Caco-2 (cell line): ENCODE measurements at places on chromosomes 6 and 20.
A peak's percentile ranks its signal among the peaks of the same experiment; 100 is the strongest.

- H3K27ac ChIP-seq: peak overlapping the region; percentile 12
- peaks cover 10% of the 10 kb centered on the region; the same call in 1 of the 2 replicates for H3K4me1 ChIP-seq
- no peaks in the 10 kb centered on the region for H3K27me3 ChIP-seq
- H3K4me3 ChIP-seq: no peak overlapping the region
Observed at GRCh38 chr6:17865798-17866725, 121.4 kb downstream of the KIF13A start.

DNA sequence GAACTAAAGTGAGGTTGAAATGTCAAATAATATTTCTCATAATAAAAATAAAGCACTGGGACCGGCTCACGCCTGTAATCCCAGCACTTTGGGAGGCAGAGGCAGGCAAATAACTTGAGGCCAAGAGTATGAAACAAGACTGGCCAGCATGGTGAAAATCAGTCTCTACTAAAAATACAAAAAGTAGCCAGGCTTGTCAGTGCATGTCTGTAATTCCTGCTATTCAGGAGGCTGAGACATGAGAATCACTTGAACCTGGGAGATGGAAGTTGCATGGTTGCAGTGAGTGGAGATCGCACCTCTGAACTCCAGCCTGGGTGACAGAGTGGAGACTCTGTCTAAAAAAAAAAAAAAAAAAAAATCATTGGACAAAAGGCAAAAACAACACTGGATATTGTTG is 38.4 kb upstream of the RSPO3 start:
- no peaks in the 10 kb centered on the region for H3K36me3 ChIP-seq
- no peak overlapping the region for H3K4me3 ChIP-seq
- no peak overlapping the region for H3K27ac ChIP-seq
- peaks cover 16% of the 10 kb centered on the region for H3K4me1 ChIP-seq
- no peak for DNase-seq
- H3K27me3 ChIP-seq: no peaks in the 10 kb centered on the region

DNA sequence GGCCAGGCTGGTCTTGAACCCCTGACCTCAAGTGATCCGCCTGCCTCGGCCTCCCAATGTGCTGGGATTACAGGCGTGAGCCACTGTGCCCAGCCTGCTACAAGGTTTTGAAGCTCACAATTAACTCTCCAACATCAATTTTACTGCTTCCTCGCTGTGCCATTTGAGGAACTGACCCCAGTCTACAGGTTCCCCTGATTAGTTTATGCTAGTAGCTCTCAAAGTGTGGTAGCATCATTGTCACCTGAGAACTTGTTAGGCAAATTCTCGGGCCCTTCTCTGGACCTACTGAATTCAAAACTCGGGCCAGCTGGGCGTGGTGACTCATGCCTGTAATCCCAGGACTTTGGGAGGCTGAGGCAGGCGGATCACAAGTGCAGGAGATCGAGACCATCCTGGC is 49.4 kb downstream of the MCUR1 start:
- no peak overlapping the region for H3K4me3 ChIP-seq
- no peaks in the 10 kb centered on the region for H3K36me3 ChIP-seq
- H3K27ac ChIP-seq: no peak overlapping the region
- H3K27me3 ChIP-seq: no peaks in the 10 kb centered on the region
- no peak for DNase-seq

DNA sequence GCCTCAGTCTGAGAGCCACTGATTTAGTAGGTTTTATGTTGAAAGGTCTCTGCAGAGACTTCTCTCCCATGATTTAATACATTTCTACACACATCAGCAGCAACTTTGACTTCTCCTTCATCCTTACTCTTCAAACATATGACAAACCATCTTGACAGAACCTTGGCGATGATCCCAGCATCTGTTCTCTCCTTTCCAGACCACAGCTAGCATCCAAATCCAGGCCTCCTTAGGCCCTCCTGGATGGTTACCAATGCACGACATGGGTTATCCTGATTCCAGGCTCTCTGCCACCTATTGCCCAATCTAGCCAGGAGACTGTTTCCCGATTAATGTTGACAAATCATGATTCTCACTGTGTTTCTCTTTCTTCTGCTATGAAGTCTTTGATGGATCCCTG is 16.8 kb downstream of the LAMA4 start:
- H3K27me3 ChIP-seq: no peaks in the 10 kb centered on the region
- no peaks in the 10 kb centered on the region for H3K36me3 ChIP-seq
- H3K4me3 ChIP-seq: no peak overlapping the region
- no peak overlapping the region for H3K27ac ChIP-seq
- DNase-seq: no peak

DNA sequence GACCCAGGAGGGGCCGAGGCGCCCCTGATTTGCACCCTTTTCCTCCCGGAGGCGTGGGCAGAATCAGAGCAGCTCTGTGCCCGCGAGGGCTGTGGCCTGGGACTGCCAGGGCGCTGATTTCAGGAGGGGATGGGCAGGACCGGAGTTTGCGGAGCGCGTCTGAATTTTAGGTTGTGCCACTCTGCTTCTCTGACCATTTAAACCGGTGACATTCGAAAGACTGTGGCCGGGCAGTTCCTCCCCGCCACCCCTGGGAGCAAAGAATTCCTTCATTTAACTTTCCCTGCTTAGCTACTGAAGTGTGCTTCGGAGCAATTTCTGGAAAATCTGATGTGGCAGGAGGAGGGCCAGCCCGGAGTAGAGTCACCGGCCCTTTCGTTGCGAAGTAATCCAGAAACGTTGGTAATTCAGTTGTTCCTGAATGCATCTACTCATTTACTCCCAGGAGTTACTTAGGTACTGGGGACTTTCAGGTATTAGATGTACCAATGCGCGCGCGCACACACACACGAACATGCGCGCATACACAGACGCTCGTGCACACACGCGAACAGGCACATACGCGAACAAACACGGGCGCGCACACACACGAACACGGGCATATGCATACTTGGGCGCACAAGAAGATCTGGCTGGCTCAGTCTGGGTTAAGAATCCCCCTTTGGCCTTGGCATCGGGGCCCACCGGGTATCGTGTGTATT is 568 bp downstream of the CCDC170 start:
- peak overlapping the region; percentile 87 for H3K27ac ChIP-seq
- peaks cover 6% of the 10 kb centered on the region; the same call in 1 of the 2 replicates for H3K4me1 ChIP-seq
- peak; percentile 69 for DNase-seq

GRCh38 chr20:33019465-33020277 is 11.8 kb upstream of the BPIFB6 start:
- no peaks in the 10 kb centered on the region for H3K4me1 ChIP-seq
- H3K36me3 ChIP-seq: no peaks in the 10 kb centered on the region
- H3K4me3 ChIP-seq: no peak overlapping the region
- DNase-seq: no peak
- H3K27me3 ChIP-seq: peaks cover 4% of the 10 kb centered on the region
- no peak overlapping the region for H3K27ac ChIP-seq

DNA sequence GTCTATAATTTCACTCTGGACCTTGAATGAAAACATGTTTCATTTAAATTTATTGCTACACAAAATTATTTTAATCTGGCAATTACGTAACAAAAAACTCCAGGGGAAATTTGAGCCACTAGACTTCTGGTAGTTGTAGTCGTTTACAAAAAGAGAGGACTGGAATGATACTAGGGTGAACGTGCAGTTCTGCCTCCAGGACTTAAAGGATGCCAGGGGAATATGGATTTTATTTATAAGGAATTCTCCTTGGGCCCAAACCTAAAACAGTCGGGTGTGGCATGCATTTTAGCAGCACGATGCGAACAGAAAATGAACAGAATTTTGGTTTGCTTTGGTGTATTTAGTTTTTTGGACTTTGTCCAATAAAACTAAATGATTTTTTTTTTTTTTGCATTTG is 76.9 kb downstream of the PRL start:
- no peaks in the 10 kb centered on the region for H3K36me3 ChIP-seq
- H3K27me3 ChIP-seq: no peaks in the 10 kb centered on the region
- H3K27ac ChIP-seq: no peak overlapping the region

GRCh38 chr6:28401172-28401571 is 1.6 kb upstream of the ZSCAN12 start:
- no peak overlapping the region for H3K4me3 ChIP-seq
- H3K27me3 ChIP-seq: no peaks in the 10 kb centered on the region
- H3K36me3 ChIP-seq: no peaks in the 10 kb centered on the region
- no peak overlapping the region for H3K27ac ChIP-seq
- DNase-seq: no peak
- H3K4me1 ChIP-seq: no peaks in the 10 kb centered on the region

GRCh38 chr6:37819802-37820717 is 533 bp downstream of the ZFAND3 start:
- peak overlapping the region; percentile 99 for H3K27ac ChIP-seq
- no peaks in the 10 kb centered on the region for H3K27me3 ChIP-seq
- peak; percentile 44 for DNase-seq
- no peaks in the 10 kb centered on the region; the same call in 1 of the 2 replicates for H3K36me3 ChIP-seq
- H3K4me3 ChIP-seq: peak overlapping the region; percentile 74
- peaks cover 47% of the 10 kb centered on the region for H3K4me1 ChIP-seq

DNA sequence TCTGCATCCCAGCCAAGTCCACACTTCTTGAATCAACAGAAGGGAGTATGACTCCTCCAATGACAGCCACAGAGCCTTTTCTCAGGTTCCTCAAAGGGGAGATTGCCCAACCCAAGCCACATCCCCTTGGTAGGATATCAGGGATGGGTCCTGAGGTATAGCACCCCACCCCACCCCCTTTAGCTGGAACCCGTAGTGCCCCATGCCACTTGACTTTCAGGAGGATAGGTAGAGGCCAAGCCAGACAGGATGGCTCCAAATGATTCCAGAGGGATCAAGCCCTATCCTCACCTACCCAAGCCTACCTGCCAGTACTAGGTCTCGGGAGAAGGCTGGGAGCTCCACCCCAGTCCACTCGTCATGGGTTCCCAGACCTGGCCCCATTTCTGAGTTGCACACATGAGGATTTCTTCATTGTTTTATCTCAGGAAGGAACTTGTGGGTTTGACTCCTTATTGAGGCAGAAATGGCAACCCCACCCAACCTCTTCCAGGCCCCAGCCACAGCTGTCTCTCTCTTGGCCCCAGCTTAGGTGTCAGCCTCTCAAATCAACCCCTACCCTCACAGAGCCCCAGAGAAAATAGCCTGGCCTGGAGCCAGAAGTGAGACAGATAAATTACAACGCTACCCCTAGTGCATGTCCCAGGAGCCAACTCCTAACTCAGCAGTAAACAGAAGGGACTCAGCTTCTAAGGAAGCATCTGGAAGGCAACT is 3.6 kb downstream of the CCND3 start:
- no peak overlapping the region for H3K4me3 ChIP-seq
- peaks cover 3% of the 10 kb centered on the region for H3K36me3 ChIP-seq
- peaks cover 33% of the 10 kb centered on the region for H3K4me1 ChIP-seq
- no peak for DNase-seq
- no peaks in the 10 kb centered on the region for H3K27me3 ChIP-seq
- H3K27ac ChIP-seq: no peak overlapping the region

- H3K4me3 ChIP-seq: no peak overlapping the region
- no peaks in the 10 kb centered on the region for H3K4me1 ChIP-seq
- no peaks in the 10 kb centered on the region for H3K27me3 ChIP-seq
- DNase-seq: no peak
Observed at GRCh38 chr6:14616656-14617055, 499.1 kb downstream of the CD83 start.

DNA sequence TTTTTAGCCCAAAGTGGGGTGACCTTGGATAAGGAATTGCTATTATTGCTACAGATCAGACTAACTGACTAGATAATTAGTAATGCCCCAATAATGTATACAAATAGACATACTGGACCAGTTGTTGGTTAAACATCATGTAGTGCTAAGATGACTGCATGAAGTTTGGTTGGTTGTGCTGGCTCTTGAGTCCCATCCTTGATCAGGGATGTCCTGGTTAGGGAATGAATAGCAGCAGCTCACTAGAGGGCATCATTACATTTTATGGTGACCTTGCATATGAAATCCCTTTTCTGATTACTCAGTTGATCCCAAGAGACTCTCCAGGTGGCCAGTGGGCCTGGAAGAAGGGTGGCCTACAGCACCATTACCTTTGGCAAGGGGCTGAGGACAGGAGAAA is 10.9 kb downstream of the TPBG start:
- no peak overlapping the region for H3K4me3 ChIP-seq
- no peaks in the 10 kb centered on the region for H3K27me3 ChIP-seq
- no peaks in the 10 kb centered on the region for H3K36me3 ChIP-seq

GRCh38 chr6:94350833-94351232 is 931.5 kb upstream of the EPHA7 start:
- no peak for DNase-seq
- H3K4me3 ChIP-seq: no peak overlapping the region
- no peak overlapping the region for H3K27ac ChIP-seq
- no peaks in the 10 kb centered on the region for H3K27me3 ChIP-seq

DNA sequence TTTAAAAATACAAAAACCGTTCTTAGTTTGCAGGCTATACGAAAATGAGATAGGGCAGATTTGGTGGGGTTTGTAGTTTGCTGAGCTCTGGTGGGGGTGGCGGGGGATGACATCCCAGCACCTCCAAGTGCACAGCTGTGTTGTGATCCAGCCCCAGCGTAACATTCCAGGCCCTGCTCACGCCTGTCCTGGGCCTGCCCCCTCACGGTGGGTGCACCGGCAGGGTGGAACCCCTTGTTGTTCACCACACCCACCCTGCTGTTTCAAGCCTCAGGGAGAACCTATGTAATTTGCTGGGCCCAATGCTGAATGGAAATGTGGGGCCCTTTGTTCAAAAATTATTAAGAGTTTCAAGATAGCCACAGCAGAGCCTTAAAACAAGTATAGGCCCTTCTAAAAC is 25.0 kb downstream of the ARMC2 start:
- H3K27me3 ChIP-seq: no peaks in the 10 kb centered on the region
- no peaks in the 10 kb centered on the region for H3K4me1 ChIP-seq
- no peak overlapping the region for H3K4me3 ChIP-seq

- H3K4me3 ChIP-seq: no peak overlapping the region
- H3K27ac ChIP-seq: no peak overlapping the region
- peaks cover 4% of the 10 kb centered on the region; the same call in 1 of the 2 replicates for H3K27me3 ChIP-seq
- H3K4me1 ChIP-seq: no peaks in the 10 kb centered on the region
- H3K36me3 ChIP-seq: no peaks in the 10 kb centered on the region
Observed at GRCh38 chr20:38815446-38815845, 9.9 kb downstream of the PPP1R16B start.

- H3K27me3 ChIP-seq: no peaks in the 10 kb centered on the region
- H3K36me3 ChIP-seq: no peaks in the 10 kb centered on the region
- H3K4me1 ChIP-seq: peaks cover 24% of the 10 kb centered on the region
- no peak for DNase-seq
- no peak overlapping the region for H3K4me3 ChIP-seq
- H3K27ac ChIP-seq: no peak overlapping the region
Observed at GRCh38 chr6:1278061-1278720, 33.7 kb upstream of the FOXQ1 start.

GRCh38 chr6:31572041-31572911 is at the start of gene LTA:
Gene LTA, plus strand, starts transcription at chr6:31572289. Its CDS starts 454 bp downstream, at chr6:31572743.
- H3K27me3 ChIP-seq: no peaks in the 10 kb centered on the region
- peak within 1 kb of the TSS; percentile 53 for H3K27ac ChIP-seq
- no peak within 1 kb of the TSS for H3K4me3 ChIP-seq
- H3K36me3 ChIP-seq: no peaks in the 10 kb centered on the region

DNA sequence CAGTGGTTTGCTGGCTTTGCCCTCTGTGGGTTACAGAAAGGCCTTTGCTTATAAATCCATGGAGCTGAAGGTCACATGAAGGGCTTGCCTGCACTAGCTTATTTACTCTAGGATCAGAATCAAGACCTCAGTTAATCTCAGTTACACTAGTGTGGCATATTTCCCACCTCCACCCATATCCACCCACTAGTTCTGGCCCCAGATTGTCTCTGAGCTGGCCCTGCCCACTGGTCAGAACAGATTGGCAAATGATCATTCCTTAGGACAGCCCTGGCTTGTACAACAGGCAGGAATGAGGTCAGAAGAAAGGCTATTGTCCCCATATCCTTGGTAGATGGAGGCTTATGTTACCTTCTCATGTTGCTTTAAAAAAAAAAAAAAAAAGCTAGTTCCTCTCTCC is 33.3 kb upstream of the SASH1 start:
- peaks cover 27% of the 10 kb centered on the region for H3K4me1 ChIP-seq
- H3K4me3 ChIP-seq: no peak overlapping the region
- no peak for DNase-seq
- H3K36me3 ChIP-seq: no peaks in the 10 kb centered on the region
- H3K27me3 ChIP-seq: no peaks in the 10 kb centered on the region
